Stimulated activated CD4-positive, alpha-beta T cell treated with anti-CD3 and anti-CD28 coated beads, Interleukin-2, amount 100 ng/mL, for 24 hours (primary cell): ENCODE measurements at places on chromosomes 13 and 19.
A peak's percentile ranks its signal among the peaks of the same experiment; 100 is the strongest.

GRCh38 chr19:55472463-55472862, 4.0 kb upstream of the ZNF628 start:
- DNase-seq, result no peak

DNA sequence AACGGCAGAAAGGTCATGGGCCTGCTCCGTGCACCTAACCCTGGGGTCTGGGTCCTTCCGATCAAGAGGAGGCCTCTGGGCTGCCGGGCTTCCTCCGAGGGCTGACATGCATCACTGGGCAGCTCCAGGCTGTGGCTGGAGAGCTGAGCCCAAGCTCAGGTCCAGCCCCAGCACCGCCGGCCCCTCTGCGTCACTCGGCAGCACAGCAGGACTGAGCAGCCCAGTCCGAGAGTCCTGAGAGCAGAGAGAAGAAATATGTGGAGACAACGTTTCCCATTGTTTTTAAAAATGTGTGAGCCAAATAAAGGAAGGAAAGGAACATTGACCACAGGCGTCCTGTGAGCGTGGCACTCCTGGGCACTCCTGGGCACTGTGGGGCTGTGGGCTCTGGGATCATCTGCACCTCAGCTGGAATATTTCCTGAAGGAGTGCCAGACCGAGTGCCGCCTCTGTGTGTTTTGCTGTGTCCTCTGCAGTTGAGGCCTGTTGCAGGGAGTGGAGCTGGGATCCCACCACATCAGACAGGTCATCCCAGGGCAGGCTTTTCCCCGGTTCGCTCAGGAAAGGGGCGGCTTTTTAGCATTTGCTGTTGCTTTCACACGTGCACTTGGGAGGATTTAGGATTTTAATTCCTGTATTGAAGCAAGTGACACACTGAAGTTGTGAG, 37.8 kb upstream of the TFDP1 start:
- no peak for DNase-seq

DNA sequence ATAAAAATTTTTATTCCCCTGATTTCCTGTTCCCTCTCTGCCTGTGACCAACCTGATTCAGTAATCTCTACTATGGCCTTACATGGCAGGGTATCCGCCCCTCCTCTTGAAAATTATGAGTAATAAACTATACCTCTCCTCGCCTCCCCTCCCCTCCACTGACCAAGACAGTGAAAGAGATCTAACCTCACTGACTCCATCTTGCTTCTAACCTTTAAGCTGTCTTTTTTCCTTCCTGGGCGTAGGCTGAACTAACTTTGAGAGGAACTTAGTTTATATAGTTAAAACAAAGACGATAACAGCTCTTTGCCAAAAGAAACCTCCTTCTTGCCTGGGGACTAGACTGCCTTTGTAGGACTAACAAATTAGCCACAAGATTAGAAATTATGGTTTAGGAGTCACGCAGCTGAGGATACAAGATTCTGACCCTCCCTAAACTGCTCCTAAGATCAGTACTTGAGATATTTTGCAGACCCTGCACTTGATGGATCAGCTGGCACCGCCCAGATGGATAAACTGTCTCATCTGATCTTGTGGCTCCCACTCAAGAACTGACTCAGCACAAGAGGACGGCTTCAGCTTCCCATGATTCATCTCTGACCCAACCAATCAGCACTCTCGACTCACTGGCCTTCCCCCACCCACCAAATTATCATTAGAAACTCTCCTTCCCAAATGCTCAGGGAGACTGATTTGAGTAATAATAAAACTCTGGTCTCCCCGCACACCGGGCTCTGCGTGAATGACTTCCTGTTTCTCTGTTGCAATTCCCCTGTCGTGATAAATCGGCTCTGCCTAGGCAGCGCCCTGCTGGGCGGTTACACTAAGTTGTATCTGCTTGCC, 187.1 kb downstream of the TDRD3 start:
- DNase-seq, result peak; percentile 17

DNA sequence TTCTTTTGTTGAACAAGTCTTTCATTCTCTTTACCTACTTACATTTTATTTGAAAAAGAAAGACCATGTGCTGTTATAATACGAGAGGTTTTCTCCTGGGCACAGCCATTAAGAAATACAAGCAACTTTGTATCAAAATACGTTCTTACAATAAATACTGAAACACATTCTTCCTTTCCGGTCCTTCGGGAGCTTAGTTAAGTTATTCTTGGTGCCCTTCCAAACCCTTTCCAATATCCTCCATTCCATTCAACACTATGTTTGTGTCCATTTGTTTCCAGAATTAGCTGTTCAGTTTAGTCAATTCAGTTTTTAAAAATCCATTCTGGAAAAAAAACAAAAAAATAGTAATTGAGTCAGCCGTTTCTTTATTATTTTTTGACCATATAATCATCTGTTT, 746.8 kb upstream of the SLC10A2 start:
- DNase-seq, result no peak

DNA sequence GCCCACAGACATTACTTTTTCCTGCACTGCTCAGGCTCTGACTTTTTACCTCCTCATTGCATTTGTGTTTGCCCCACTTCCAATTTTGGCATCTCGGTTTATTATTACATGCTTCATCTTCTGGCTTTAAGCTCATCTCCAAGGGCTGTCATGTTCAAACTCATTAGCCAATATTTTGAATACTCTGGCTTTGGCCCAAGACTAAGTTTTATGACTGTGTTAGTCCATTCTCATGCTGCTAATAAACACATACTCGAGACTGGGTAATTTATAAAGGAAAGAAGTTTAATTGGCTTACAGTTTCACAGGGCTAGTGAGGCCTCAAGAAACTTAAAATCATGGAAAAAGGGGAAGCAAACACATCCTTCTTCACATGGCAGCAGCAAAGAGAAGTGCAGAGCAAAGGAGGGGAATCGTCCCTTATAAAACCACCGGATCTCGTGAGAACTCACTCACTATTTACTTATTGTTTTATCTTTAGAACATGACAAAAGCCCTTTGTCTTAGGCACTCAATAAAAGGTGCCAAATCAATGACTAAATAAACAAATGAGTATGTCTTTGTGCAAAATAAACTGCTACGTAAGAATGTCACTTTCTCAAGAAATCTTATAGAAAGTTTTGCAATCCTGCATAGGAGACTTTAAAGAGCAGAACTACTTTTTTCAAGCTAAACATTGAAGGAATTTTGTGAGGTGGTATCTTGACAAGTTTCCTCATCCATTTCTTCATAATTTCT, 233.4 kb upstream of the SPRY2 start:
- DNase-seq, result no peak

- DNase-seq, result peak; percentile 73
Measured at GRCh38 chr19:1248139-1248785, at the start of gene MIDN. Gene MIDN (plus strand): TSS chr19:1248583. CDS start chr19:1250297, 1,714 bp downstream.

DNA sequence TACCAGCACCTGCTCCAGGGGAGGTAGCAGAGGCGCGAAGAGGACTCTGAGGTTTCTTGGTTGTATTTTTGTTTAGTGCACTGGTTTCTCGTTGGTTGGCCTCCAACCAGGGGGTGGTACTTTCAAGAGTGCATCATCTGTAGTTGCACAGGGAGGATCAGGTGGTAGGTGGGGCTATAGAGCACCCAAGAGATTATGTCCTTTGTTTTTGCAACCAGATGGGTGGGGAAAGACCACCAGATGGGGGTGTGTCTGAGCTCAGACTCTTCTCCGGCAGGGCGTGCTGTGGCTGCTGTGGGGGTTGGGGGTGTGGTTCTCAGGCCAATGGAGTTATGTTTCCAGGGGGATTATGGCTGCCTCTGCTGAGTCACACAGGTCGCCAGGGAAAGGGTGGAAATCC, 254.4 kb upstream of the KLF12 start:
- DNase-seq, result no peak

DNA sequence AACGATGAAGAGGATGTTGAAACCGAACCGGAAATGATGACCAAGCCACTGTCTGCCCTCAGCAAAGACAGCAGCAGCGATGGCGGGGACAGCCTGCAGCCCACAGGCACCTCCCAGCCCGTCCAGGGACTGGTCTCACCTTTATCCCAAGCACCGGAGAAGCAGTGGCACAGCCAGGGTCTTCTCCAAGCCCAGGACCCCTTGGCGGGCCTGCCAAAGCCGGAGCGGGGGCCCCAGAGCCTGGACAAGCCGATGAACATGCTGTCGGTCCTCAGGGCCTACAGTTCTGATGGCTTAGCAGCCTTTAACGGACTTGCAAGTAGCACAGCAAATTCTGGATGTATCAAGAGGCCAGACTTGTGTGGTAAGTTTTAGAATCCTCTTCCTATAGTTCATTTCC, 177.0 kb downstream of the ZNF536 start:
- DNase-seq, result no peak

DNA sequence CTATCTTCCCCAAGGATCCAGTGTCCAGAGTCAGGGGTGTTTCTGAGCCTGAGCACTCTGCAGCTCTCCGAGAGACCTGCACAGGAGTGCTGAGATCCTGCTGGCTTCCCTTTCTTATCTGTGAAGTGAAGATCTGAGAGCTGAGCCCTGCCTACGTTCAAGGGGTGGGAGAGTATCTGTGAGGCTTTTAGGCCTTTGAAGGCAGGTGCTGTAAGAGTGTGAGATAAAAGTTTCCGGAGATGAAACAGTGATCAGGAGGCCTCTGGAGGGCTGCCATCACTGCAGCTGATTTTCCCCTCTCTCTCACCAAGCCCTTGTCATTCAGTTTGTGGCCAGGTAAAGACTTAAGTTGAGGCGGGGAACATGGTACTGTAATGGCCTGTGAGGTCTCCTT, 83.1 kb downstream of the AKAP11 start:
- DNase-seq, result peak; percentile 65

DNA sequence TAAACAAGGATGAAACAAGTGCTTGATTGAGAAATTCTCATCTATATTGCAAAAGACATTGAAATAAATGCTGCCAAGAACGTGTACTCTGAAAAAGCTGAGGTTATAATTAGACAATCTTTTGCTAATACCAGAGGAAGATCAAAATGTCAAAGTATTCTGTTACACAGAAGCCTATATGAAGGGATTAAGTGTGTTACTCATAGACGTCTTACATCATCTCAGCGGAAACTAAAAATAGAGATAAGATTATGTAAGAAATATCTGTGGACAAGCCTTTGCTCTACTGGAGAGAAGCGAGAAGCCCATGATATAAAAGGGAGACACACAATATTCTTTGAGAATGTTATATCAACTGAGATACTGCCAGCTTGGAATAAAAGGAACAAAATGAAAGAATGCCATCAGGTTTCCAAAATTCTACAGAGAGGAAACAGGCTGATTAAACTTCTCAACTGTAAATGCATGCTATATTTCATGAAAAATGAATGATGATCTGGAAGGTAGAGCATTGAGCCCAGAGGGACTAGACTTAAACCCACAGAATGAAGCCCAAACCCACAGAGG, 699.0 kb downstream of the GPC5 start:
- no peak for DNase-seq

DNA sequence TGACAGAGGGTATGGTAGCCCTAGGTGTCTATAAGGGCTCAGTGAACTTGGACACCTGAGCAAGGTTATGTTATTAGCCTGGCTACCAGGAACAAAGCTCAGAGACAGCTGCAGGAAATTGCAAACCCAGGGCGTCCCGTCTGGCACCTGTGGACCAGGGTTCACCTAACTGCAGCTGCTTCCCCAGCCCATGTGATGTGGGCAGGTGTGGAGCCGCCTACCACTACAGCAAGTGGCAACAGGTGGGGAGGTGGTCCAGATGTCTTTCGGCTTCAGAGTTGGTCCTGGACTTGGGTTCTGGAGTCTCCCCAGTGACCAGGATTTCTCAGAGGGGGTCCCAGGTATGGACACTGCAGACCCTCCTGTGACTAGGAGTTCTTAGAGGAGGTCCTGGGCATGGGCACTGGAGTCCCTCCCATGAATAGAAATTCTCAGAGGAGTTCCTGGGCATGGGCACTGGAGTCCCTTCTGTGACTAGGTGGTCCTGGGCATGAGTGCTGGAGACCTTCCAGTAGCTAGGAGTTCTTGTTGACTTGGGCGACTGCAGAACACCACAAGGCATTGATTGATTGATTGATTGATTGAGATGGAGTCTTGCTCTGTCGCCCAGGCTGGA, 25.2 kb downstream of the ACTL9 start:
- no peak for DNase-seq

- no peak for DNase-seq
Measured at GRCh38 chr19:2629491-2630351, 72.8 kb downstream of the GNG7 start.

DNA sequence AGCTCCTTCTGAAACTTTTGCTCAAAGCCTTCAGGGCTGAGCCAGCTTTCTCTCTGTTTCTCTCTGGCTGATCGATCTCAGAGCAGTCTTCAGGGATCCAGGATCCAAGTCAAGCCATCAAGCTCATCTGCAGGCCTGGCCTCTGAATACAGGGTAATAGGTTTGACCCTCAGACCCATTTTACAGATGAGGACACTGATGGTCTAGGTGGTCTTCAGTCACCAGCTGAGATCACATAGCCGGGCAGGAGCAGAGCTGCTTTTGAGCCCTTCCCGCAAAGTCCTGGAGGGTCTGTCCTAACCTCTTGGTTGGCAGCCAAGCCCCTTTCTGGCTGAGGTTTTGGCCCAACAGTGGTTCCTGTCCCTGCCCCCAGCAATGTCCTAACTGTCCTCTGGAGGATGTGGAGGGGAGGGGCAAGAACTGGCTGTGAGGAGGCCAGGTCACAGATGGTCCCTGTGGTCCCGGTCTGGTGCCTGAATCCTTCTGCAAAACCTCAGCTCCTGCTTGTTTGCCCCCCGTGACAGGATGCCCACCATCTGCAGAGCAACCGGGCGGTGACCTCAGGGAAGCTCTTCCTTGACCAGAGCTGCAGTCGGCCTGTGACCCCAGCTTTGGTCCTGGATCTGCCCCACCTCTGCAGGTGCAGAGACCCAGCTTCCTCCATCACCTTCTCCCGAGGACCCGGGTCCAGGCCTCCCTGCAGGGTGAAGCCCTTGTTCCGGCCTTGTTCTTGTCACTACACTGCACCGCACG, 5.8 kb upstream of the PEAK3 start:
- DNase-seq, result no peak

DNA sequence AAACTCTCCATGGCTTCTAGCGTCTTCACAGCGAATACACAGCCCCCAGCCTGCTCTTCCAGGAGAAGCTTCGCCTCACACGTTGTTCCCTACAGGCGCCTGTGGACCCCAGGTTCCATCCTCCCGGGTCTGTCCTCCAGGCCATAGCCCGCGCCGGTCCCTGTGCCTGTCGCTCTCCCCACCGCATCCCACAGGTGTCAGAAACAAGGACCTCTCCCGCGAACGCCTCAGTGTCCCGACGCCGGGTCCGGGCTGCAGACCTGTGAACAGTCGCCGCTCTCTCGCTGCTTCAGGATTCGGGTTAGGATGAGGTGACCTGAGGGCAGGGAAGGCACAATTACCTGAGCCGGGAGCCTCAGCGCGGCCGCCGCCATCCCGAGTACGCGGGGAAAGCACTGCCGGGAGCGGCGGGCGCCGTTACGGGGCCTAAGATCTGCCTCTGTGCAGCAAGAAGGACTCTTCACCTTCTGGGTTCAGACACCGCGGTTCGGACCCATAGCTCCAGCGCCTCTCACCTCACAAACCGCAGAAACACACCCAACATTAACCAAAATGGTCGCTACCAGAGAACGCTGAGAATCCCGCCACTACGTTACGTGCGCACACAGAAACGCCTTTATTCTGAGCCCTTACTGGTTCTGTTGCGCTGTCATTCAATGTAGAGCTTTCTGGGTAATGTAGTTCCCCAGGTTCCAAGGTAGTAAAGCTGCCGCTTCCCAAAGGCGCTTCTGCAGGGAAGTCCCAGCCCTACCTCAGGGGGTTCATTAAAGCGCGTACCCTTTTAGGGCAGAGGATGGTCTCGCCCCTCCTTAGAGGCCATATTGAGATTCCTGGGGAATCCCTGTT, at the start of gene ZNF418:
Gene ZNF418 (minus strand): TSS at position 583 of the 846 bp plus-strand sequence. CDS start 1,580 bp downstream, outside the sequence.
- DNase-seq, result peak; percentile 39

GRCh38 chr13:108496362-108497210, 132.8 kb upstream of the MYO16 start:
- DNase-seq, result no peak

- no peak for DNase-seq
Measured at GRCh38 chr13:99154064-99154463, 46.6 kb upstream of the UBAC2 start.

- no peak for DNase-seq
Measured at GRCh38 chr13:84525865-84526264, 643.6 kb upstream of the SLITRK1 start.
